ENCODE measurements at places on chromosomes 7 and 10.

DNA sequence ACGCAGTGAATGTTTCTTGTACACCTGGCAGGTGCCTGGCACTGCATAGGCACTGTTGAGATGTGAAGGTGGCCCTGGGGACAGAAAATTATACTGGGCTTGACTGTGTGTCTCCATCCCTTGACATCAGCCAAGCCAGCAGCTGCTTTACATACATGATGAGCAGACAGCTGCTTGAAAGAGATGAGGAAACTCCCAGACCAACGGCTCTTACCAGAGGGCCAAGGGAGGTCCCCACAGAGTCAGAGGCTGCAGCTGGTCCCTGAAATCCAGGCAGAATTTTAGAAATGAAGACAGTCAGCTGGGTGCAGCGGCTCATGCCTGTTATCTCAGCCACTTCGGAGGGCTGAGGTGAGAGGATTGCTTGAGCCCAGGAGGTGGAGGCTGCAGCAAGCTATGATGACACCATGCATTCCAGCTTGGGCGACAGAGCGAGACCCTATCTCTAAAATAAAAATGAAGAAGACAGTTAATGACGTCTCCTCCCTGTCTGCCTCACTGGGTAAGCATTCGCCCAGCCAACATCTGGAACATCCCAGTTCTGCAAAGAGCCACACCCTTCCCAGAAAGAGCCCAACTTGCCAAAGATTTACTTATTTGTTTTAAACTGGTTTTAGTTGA lies 17.6 kb downstream of the LIMK1 start:
- DNase-seq: peak; percentile 78

DNA sequence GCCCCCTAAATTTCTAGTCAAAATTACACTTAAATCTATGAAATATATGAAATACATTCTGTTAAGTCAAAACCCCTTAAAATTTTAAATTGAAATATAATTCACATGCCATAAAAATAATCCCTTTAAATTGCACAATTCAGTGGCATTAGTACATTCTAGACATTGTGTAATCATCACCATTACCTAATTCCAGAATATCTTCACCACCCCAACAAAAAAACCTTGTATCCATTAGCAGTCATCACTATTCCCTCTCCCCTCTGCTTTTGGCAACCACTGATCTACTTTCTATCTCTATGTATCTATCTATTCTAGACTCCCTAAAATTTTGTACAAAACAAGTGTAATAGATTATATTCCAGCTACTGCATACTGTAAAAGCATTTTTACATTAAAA lies 261.2 kb downstream of the GLI3 start:
- no peak for DNase-seq

- DNase-seq: no peak
These were observed 37.2 kb downstream of the RAPGEF5 start for GRCh38 chr7:22319424-22320403.

DNA sequence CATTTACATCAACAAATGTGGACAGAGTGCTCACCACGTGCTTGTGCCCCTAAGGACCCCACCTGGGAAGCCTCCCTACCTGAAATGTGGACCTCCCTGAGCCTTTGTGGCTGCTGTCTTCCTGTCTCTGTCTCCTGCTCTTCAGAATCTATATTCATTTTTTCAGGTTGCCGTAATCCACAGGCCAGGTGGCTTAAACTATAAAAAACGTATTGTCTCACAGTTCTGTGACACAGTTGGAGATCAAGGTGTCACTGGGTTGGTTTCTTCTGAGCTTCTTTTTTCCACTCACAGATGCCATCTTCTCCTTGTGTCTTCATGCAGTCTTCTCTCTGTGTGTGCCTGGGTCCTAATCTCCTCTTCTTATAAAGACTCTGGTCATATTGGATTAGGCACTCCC lies 5.6 kb upstream of the VSTM4 start:
- DNase-seq: no peak

- no peak for DNase-seq
These were observed 81.1 kb downstream of the XRCC2 start for GRCh38 chr7:152594801-152595200.

DNA sequence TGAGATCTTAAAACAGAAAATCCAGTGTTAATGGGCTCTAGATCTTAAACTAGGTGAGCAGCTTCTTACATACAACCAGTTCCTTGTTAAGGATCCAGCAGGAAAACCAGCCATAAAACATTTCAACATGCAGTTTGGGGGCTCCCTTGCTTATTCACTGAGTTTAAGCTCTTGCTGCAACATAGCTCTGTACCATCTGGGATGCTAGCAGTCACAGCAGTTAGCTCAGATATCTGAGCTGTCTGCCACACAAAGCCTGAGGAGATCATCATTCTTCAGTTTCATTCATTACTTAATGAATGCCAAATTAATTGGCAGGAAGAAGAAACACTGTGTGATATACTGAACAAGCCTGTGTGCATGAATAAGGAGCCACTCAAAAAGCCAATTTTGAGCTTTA lies 62.8 kb downstream of the PODXL start:
- no peak for DNase-seq

DNA sequence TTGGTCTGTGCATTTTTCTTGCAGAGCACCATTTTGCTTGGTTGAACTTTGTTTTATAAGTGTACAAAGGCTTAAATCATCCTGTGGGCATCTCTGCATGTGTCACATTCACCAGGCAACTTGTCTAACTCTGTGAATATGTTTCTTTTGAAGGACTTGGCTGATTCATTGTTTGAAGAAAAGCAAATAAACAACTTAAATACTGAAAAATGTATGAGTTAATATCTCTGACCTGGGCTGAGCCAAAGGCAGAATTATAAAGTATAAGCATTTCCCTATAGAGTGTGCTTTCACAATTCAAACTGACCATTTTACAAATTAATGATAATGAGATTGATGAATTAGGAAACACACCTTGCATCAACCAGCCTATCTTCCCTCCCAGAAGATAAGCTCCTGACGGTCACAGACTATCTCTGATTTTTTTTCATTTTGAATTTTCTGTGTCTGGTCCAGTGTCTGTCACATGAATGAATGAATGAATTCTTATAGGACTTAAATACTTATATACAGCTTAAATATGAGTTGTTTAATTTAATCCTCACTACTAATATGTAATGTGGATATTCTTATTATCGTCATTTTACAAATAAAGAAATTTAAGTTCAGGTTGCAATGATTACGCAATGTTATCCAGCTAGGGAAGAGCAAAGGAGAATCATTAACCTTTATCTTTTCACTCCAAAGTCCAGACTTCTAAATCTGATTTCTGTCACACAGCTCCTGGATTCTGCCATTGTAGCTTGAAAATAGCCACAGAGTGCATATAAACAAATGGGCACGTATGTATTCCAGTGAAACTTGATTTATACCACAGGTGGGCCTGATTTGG lies 182.0 kb upstream of the PHYHIPL start:
- no peak for DNase-seq
